ENCODE measurements at places on chromosomes 1 and 21.

DNA sequence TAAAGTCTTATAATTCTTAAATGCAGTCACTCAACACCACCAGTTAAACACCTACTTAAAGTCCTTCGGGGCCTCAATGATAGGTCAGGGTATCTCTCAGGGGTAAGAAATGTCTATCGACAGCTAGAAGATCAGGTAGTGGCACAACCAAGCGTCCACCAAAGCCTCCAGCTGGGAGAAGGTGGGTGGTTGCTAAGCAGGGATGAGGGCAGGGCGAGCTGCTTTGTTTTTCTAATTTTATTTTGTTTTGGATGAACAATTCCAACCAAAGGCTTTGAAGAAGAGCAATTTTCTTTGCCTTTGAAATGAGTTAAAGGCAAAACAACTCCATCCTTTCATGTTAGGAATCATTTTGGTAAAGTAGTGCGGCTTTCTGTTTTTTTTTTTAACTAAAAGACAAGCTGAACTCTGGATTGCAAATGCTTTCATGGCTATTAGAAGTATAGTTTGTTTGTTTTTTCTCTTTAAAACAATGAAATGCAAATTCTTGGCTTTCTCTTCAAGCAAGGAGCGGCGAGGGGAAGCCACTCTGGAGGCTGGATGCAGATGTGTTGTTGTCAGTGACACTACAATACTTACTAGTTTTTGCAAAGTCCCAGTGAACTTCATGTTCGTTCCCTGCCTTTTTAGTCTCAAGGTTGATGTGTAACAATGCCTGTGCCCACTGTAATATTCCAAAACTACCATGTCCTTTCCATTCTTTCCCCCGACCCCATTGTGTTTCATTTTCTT is 106.0 kb downstream of the MRPS6 start:
- no peak for DNase-seq

DNA sequence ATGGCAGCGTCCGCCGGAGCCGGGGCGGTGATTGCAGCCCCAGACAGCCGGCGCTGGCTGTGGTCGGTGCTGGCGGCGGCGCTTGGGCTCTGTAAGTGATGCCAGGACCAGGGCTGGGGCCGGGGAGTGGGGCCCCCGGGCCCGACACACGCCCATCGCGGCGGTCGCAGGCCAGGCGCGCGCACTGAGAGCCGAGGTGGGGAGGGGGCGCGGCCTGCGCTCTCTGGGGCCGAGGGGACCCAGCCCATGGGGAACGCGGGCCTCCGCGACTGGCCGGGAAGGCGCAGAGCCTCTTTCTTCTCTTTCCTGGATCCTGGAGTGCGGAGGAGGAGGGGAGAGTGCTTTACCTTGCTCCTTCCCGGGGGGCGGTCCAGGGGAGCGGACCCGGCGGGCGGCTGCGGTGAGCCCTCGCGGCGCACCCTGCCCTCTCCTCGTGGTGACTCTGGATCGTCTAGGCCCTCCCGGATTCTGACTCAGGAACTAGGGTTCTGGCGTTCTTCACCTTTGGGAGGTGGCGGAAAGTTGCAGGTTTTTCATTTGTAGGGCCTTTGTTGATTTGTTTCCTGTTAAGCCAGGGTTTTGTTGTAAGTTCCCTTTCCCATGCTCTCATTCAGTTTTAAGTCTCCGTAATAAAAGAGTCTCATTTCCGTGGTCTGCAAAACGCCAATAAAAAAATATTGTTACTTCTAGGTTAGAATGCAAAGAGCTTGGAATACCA is 529 bp downstream of the MPZL1 start:
- DNase-seq, result no peak

- no peak for DNase-seq
These were observed 42.8 kb upstream of the SIM2 start for GRCh38 chr21:36656138-36656537.

DNA sequence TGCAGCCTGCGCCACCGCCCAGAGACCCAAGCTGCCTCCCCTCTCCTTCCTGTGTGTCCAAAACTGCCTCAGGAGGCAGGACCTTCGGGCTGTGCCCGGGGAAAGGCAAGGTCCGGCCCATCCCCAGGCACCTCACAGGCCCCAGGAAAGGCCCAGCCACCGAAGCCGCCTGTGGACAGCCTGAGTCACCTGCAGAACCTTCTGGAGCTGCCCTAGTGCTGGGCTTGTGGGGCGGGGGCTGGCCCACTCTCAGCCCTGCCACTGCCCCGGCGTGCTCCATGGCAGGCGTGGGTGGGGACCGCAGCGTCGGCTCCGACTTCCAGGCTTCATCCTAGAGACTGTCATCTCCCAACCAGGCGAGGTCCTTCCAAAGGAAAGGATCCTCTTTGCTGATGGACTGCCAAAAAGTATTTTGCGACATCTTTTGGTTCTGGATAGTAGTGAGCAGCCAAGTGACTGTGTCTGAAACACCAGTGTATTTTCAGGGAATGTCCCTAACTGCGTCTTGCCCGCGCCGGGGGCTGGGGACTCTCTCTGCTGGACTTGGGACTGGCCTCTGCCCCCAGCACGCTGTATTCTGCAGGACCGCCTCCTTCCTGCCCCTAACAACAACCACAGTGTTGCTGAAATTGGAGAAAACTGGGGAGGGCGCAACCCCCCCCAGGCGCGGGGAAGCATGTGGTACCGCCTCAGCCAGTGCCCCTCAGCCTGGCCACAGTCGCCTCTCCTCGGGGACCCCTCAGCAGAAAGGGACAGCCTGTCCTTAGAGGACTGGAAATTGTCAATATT is 19.0 kb upstream of the CCDC27 start:
- no peak for DNase-seq

DNA sequence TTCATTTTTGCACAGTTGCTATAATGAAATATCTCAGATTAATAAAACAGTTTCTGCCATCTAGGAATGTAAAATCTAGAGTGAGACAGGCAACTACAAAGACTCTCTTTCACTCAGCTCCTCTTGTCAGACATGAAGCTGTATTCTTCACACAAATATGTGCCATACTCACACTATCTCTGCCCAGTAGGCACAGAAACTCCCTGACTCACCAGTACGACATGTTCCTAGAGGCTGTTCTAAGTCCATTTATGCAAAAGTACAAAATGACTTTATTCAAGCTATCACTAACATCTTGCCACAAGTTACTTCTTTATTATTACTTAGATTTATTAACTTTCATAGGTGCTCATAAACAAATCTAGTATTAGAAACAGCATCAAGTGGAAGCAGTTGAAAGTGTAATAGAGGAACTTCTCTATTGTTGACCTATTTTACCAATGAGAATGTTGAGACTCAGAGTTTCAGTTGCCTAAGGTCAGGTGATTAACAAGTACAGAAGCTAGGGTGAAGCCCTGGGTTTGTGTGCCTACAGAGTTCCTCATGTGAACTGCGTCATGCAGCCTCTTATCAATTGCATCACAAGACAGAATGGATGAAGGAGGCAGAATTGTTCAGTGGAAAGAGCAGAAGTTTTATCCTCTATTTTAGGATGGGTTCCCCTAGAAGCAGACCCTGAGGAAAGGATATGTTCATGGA is 98.9 kb downstream of the RGS2 start:
- DNase-seq, result no peak

- no peak for DNase-seq
These were observed 12.4 kb upstream of the PRPF38B start for GRCh38 chr1:108679586-108680213.

GRCh38 chr1:71270394-71270915 is 189.6 kb upstream of the ZRANB2 start:
- DNase-seq, result no peak
